Sciatic nerve (tissue), 2 donors: ENCODE measurements at places on chromosomes 2 and 18.

DNA sequence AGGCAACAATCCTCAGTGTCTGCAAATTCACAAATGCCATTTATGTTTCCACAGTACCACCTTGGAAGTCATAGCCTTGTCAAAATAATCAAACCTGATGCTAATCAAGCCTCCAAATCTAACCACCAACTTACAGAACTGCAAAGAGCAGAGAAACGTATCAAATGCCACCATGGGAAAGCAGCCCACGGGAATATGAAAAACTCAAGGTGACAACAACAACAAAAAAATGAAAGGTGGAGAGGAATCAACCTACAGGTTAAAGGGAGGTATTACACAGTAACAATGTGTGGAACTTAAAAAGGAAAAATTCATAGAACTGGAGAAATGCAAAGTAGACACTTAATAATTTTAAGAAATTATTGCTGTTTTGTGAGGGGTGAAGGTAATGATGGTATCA is 46.7 kb downstream of the CD226 start:
- DNase-seq, result no peak

DNA sequence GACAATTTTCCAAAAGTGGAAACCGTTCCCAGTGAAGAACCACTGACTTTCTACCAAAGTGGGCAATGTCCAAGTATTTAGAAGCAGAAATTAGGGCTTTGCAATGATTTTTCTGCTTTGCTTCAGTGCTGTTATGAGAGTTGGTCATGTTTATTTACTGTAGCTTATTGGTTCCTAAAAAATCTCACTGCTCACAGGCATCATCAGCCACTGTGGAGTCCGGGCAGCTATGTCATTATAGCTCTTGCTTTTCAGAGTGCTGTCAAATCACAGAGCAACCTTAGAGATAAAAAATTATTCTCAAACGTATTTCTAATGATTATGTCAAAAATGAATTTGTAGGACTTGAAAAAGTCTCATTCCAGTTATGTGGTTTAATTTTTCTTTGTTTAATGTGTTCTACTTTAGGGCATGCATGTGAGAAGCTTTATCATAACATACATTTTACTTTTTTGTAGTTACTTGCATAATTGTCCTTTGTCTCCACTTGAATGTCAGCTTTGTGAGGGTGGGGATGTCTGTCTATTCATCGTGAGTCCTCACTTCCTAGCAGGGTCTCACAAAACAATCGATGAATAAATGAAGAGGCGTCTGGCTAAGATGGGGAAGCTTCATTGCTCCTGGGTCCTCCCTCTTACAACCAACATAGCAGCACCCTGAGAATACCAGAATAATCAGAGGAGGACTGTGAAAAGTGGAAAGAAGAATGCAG is 117.6 kb downstream of the TPGS2 start:
- DNase-seq, result no peak

GRCh38 chr18:79384151-79384807 is 11.5 kb upstream of the NFATC1 start:
- peak; percentile 53 for DNase-seq

GRCh38 chr2:73716543-73717250 is 20.4 kb downstream of the TPRKB start:
- no peak for DNase-seq

- no peak for DNase-seq
These were observed 454.1 kb downstream of the MEIS1 start for GRCh38 chr2:66888791-66889631.

- no peak for DNase-seq
These were observed 34.8 kb upstream of the NCKAP5 start for GRCh38 chr2:133603109-133603508.
